ENCODE measurements at places on chromosomes 3 and 15.

DNA sequence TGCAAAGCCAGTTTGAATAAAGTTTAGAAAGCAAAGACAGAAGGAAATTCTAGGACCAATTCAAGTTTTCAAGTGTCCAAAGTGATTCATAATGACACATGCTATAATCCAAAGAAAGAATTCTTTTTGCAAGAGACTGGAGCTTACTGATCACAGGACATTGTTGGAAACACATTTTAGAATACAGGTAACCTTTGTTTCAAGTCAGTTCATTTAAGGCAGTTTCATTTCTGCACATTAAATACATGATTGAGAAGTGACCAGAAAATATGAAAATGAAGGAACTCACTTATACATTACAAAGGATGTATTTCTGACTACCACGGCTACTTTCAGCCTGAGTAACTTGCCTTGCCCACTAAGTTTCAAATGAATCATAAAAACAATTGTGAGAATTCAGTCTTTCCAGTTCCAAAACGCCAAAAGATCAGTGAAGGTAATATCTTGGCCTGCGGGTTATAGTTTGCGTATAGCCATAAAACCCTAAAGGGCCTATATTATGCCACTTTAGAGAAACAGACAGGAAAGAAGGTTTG, 48.7 kb downstream of the PRICKLE2 start:
- no peak for DNase-seq

- DNase-seq = no peak
These were observed 37.7 kb downstream of the PDIA5 start for GRCh38 chr3:123104550-123104949.

DNA sequence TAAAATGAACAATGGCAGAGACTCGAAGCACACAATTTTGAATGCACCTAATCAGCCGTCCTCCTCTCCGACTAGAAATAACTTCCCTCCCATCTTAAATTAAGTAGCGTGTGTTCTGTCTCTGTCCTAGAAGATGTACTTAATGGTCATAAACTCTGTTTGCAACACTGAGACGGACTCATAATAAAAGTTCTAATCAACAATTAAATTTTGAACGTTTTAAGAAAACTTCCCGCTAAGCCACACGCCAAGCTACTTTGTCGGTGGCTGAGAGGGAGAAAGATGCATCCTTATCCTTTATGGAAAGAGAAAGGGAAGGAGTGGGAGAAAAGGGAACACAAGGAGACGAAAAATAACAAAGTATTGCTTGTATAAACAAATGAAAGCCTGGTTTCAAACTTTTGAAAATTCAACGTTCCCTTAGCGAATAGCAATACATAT, 989 bp downstream of the GNB4 start:
- no peak for DNase-seq

GRCh38 chr3:87993566-87993965, 65.2 kb downstream of the CGGBP1 start:
- no peak for DNase-seq

GRCh38 chr15:69165637-69166025, 5.2 kb downstream of the GLCE start:
- no peak for DNase-seq

DNA sequence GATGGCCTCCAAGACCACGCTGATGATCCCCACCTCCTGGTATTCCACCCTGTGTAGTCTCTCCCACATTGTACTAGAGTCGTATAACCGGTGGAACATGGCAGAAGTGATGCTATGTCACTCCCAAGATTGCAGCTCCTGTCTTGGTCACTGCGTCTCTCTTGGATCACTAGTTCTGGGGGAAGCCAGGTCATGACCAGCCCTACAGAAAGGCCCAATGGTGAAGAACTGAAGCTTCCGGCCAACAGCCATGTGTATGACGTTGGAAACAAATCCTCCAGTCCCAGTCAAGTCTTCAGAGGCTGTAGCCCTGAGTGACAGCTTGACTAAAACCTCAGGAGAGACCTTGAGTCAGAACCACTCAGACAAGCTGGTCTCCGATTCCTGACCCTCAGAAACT, 61.9 kb upstream of the FNDC3B start:
- no peak for DNase-seq

- no peak for DNase-seq
These were observed 447.8 kb downstream of the FHIT start for GRCh38 chr3:60803216-60804173.

DNA sequence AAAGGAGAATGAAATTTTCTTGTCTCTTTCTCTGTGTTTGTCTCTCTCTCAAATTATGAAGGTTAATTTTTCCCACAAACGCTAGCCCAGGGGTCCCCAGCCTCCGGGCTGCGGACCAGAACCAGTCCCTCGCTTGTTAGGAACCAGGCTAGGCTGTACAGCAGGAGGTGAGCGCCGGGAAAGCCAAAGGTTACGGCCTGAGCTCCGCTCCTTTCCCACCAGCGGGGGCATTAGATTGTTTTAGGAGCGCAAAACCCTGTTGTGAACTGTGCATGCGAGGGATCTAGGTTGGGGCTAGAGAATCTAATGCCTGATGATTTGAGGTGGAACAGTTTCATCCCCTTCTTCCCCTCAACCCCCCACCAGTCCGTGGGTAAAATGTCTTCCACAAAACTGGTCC, 74.7 kb upstream of the ZNF385D start:
- DNase-seq = no peak

DNA sequence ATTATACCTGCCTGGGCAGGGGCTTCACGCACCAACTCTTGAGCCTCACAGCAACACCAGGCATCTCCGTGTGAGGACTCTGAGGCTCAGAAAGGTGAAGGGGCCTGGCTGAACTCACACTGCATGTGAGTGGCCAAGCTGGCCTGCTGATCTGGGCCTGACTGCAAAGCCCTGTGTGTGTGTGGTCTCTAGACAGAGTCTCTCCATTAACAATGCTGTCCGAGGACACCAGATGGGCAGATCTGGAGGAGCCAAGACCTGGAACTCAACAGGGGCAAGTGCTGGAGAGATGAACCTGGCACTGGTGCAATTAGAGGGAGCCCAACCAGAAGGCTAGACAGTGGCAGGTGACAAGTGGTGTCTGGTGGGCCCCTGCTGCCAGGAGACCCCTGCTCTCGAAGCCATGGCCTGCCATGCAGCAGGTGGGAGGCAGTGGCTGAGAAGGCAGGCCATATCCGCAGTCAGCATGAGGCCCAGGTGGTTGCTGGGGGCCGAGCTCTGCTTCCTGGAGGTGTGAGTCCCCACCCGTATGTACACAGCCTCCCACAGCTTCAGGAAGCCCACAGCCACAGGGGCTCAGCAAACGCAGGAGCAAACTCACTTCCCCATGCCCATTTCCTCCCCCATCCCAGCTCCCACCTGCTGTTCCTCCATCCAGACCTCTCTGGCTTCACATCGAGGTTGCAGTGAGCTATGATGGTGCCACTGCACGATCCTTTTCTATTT, 39.0 kb downstream of the CYP11A1 start:
- no peak for DNase-seq

GRCh38 chr3:10137178-10137577, 4.4 kb upstream of the VHL start:
- no peak for DNase-seq

DNA sequence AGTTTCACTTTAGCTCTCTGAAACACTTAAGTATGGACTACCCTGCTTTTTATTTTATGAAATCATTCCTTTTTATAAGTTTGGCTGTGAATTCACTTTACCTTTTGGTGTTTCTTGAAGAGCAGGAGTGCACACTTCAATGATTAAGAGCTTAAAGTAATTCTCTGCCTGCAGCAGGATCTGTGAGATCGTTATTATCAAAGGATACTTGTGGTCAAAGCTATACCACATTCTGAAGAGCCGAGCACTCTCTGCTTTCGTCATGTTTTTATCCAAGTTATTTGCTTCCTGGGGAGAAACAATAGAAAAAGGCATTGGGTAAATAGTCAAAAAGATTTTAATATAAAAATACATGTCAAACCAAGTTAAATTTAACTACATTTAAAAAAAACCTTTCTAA, 243.7 kb downstream of the CHST2 start:
- no peak for DNase-seq
